ENCODE measurements at places on chromosomes 2 and 18.

DNA sequence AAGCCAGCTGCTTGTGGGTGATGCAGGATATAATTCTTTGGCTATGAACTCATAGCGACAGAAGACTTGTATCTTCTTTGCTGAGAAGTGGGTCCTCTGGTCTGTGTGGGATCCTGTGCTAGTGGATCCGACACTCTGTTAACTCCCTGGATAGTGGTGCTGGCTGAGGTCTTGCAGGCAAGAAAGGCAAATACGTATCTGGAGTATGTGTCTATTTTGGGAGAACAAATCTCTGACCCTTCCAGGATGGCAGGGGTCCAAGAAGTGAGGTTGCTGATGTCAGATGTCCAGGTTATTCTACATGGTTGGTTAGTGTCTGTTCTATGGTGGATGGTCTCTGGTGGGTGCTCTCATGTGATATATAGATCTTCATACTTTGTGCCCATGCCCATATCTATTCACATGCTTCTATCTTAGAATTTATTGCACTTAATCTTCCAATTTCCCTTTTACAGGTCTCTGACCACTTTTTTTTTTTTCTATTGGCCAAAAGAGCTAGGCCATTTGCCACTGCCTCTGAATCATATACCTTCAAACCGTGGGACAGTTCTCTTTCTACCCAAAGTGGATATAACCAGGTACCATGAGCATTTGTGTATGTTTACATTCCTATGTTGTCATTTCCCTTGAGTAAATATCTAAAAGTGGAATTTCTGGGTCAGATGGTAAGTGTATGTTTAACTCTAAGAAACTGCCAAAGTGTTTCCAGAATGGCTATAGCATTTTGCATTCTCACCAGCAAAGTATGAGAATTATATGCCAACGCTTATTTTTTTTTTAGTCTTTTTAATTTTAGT lies 45.1 kb upstream of the RBMS1 start:
- no peak for DNase-seq

GRCh38 chr2:9558948-9559381 lies 3.3 kb upstream of the ADAM17 start:
- DNase-seq: no peak

DNA sequence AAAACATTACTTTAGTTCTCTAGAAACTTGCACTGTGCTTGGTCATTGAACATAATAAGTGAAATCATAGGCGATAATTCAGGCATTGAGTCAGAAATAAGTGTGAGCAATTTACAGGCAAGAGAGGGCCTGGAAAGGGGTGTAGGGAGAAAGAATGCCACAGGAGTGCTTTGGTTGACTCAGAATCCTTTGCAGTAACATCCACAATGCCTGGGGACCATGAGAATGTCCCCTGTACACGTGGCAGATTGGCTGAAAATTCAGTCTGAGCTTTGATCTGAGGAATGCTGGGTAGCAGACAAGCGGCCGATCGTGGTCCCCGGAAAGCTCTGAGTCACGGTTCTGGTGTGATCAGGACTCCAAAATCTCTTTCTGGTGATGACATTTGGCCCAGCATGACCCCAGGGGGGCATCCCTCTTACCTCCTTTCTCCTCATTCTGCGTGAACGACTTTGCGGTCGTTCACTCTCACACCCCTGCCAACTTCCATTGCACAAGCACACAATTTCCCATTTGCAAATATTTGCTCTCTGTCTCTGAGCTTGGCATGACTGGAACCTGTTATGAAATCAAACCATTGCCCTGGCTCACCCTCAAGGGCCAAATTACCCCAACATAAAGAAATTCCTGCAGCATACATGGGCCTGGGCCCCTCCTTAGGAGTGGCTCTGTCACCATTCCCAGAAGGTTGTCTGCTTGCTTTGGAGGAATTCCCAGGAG lies 305.0 kb upstream of the EPAS1 start:
- no peak for DNase-seq

DNA sequence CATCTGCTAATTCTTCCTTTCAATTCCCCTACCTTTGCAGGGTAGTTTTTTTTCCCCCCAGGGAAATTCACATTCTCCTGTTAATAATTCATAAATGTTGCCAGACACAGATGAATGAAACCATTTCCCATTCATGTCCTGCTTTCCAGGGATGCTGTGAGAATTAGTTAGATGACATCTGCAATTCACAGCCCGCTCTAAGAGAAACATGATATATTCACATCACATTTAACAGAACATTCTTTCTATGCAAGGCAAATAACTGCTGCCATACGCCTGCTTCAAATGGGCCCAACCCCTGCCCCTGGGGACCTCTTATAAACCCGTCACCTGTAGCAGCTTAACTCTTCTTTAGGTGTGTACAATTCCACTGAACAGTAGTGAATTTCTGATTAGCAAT lies 110.6 kb upstream of the CTAGE1 start:
- no peak for DNase-seq

DNA sequence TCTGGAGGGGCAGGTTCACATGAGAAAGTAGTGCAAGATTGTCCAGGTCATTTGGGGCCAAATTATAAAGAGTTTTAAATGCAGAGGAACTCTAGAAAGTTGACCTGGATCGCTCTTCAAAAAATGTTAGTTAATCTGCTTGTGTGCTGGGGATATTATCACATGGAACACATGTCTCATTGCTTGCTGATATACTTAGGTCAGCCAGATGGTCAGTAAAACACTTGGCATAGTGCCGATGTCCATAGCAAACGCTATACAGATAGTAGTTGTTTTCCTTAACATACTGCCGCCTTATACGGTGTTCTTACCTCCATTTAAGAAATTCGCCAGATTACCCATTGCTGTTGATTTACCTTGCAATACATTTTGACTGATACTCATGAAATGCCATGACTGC lies 103.4 kb upstream of the CWC22 start:
- DNase-seq: no peak

DNA sequence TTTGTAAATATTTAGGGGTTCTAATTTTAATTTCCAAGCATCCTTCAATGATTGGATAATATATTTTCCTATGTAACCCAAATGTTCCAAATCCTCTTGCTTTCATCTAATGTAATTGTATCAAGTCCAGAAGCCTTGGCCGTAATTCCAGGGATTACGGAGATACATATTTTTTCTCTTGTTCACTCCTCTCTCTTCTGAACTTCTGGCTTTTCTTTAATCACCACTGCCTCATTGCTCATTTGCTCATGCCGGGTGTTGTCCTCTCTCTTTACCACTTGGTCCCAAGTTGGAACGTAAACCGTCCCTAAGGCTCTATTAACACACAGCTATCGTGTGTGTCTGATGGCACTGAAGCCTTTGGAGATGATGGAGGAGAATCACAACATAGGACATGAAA lies 188.7 kb upstream of the COL3A1 start:
- no peak for DNase-seq

- no peak for DNase-seq
These were observed 62.0 kb downstream of the TGIF1 start for GRCh38 chr18:3511980-3512379.

DNA sequence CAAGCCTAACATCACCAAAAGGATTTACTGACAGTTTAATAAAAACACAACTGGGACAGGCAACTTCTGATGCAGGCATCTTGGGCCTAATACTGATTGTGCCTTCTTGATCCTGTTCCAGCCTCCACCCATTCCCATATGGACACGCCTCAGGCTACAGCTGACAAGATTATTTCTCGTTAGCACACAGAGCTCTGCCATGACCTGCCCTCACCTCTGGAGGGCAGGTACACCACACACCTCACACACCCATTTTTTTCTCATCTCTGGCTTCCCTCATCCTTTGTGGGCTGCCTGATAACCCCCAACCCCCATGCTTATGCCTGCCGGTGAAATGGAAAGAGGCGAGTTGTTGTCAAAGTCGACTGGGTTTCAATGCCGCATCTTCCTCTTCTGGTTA lies 147.0 kb downstream of the ANTXR1 start:
- no peak for DNase-seq

GRCh38 chr18:55900380-55900779 lies 312.4 kb upstream of the TCF4 start:
- no peak for DNase-seq

GRCh38 chr2:130359466-130359865 lies 3.6 kb downstream of the PTPN18 start:
- no peak for DNase-seq

- DNase-seq: no peak
These were observed 91.7 kb upstream of the YWHAQ start for GRCh38 chr2:9722451-9722850.

GRCh38 chr18:63299837-63300745 lies 19.5 kb downstream of the BCL2 start:
- no peak for DNase-seq

DNA sequence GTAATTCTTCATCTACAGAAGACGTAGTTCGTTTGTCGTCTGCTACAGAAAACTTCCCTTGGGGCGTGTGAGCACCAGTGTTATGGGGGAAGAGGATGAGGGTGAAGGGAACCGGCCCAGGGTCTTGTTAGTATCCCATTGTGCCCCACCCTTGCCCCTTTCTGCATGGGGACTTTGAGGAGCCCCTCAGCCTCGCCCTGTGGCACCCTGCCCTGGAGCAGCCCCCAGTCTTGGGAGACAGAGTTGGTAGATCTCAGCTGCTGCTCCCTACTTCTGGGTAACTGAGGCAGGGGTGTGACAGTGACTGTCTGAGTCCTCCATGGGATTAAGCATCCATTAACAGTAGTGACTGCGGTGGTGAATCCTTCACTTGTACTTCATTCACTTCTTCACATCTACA lies 50.1 kb downstream of the RNF144A start:
- DNase-seq: no peak

GRCh38 chr2:191303140-191304005 lies 58.2 kb downstream of the MYO1B start:
- DNase-seq: no peak

DNA sequence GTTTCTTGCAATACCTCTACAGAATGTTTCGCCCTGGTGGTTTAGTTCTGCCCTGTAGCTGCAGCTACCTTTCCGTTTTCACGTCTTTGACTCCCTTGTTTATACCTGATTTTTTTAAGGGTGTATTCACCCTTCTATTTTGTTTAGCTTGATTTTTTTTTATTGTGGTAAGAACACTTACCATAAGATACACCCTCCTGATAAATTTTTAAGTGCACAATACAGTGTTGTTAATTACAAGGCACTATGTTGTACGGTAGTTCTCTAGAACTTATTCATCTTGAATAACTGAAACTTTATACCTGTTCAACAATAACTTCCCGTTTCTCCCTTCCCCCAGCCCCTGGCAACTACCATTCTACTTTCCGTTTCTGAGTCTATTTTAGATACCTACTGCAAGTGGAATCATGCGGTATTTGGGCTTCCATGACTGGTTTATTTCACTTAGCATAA lies 48.9 kb upstream of the NABP1 start:
- DNase-seq: no peak

GRCh38 chr18:25725501-25725900 lies 364.9 kb downstream of the SS18 start:
- DNase-seq: no peak

GRCh38 chr2:241035142-241035817 lies 36.9 kb downstream of the SNED1 start:
- peak; percentile 40 for DNase-seq

GRCh38 chr2:119231975-119232665 lies 8.5 kb downstream of the STEAP3 start:
- no peak for DNase-seq

GRCh38 chr2:5925604-5926003 lies 233.4 kb downstream of the SOX11 start:
- no peak for DNase-seq

DNA sequence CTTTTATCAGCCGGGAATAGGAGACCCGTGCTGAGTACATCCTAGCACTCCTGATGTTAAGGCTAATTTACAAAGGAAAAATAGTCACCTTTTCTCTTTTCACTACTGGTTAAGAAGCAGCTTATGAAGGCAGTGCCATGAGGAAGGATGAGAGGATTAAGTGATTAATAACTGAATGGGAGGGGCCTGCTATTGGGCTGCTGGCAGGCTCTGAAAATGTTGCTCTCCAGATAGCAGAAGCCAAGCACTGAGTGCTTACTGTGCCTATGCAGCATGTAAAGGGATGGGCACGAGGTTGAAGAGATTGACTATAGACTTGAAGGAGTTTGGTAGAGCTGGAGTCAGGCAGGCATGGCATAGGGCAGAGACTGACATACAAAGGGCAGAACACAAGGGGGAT lies 282.4 kb upstream of the THSD7B start:
- DNase-seq: no peak

DNA sequence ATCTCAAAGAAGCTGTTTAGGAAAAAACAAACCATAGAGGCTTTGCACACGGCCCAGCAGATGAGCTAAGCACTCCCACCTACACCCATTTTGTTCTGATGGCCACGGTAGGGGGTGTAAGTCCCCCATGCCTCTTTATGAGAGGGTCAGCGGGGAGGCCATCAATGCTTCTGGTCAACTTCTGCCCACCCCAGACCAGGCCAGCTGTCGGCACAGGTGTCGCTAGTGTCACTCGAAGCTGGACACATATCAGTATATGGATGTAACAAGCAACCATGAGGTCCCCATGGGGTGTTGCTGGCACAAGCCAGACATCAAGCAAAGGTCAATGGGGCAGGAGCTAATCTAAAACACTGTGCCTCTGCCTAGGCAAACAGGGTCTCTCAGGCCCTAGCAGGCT lies 23.7 kb upstream of the SLC35F6 start:
- DNase-seq: no peak

GRCh38 chr2:160429248-160430000 lies 64.2 kb downstream of the RBMS1 start:
- no peak for DNase-seq

GRCh38 chr2:26577442-26578112 lies 63.6 kb downstream of the CIB4 start:
- peak; percentile 37 for DNase-seq

- DNase-seq: no peak
These were observed 85.2 kb downstream of the RBMS1 start for GRCh38 chr2:160408173-160408958.

- no peak for DNase-seq
These were observed 242.2 kb downstream of the ZNF516 start for GRCh38 chr18:76252880-76253279.

- DNase-seq: no peak
These were observed 13.8 kb upstream of the DES start for GRCh38 chr2:219404291-219404910.

GRCh38 chr2:183207110-183207509 lies 82.9 kb downstream of the NUP35 start:
- DNase-seq: no peak

DNA sequence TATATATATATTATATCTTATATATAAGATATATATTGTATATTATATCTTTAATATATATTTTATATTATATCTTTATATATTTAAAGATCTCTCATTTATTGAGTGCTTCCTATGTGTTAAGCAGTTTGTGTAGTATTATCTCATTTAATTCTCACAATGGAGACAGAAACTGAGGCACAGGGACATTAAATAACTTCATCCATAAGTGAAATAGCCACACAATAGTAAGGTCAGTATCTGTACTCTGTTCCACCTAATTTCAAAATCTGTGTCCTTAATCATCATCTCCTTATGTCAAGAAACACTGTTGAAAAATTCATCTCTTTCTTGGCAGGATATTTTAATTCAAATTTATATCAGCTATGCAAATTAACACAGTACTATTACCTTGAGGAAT lies 52.8 kb upstream of the CD302 start:
- no peak for DNase-seq

- no peak for DNase-seq
These were observed 18.2 kb downstream of the WDR35 start for GRCh38 chr2:19971691-19972090.

- no peak for DNase-seq
These were observed 52.4 kb upstream of the PPM1B start for GRCh38 chr2:44116319-44116718.

Measured in activated T-helper 9 cell treated with anti-CD3 and anti-CD28 coated beads, Interleukin-2, amount 50 U/mL, for 16 hours (primary cell).